ENCODE measurements at places on chromosomes 1 and 21.
A peak's percentile ranks its signal among the peaks of the same experiment; 100 is the strongest.

DNA sequence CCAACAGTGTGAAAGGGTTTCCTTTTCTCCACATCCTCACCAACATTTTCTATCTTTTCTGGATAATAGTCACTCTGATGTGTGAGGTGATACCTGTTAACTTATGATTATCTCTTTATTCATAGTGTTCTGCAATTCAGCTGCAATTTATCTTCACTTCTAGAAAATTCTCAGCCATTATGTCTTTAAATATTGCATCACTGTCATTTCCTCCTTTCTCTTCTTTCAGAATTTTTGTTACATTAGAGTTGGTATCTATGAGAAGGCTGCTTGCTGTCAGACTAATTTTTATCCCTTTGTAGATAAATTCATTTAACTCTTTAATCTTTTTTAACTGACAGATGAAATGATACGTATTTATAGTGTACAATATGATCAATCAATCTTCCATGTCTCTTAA lies 30.5 kb upstream of the ATF3 start:
- no peak for DNase-seq

DNA sequence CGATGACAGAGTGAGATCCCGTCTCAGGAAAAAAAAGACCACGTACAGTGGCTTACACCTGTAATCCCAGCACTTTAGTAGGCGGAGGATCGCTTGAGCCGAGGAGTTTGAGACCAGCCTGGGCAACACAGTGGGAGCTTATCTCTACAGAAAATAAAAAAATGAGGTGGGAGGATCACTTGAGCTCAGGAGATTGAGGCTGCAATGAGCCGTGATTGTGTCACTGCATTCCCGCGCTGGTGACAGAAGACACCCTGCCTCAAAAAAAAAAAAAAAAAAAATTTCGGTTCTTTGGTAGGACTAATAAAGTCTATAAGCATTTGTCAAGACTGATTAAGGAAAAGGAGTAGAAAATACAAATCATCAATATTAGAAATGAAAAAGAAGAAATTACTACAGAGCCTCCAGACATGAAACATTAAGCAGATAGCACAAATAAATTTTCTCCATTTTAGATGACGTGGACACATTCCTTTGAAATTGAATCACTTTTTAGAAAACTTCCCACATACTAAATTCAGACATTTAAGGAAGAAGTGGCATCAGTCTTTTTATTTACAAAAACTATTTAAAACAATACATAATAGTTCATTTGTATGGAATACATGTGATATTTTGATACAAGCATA lies 30.4 kb downstream of the MORC3 start:
- DNase-seq: no peak

- DNase-seq: no peak
Observed at GRCh38 chr1:230300322-230301301, 125.5 kb downstream of the PGBD5 start.

DNA sequence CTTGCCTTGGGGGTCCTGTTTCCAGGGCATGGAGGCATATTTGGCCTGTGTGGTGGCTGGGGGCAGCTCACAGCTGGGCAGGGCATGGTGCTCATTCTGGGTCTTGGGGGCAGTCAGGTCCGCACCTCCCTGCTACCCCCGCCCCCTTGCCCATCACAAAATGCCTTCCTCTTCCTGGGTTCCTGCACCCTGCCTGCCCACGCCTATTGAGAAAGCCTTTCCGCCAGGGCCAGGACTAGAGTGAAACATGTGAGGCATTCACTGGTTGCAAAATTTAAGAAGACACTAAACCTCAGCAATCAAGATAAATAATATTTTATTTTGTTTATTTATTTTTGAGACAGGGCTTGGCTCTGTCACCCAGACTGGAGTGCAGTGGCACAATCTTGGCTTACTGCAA lies 19.7 kb downstream of the PTAFR start:
- peak; percentile 93 for DNase-seq

- DNase-seq: peak; percentile 83
Observed at GRCh38 chr1:248596615-248597014, 885 bp downstream of the OR2T10 start.

- DNase-seq: no peak
Observed at GRCh38 chr1:91712393-91712792, 173.6 kb downstream of the TGFBR3 start.

DNA sequence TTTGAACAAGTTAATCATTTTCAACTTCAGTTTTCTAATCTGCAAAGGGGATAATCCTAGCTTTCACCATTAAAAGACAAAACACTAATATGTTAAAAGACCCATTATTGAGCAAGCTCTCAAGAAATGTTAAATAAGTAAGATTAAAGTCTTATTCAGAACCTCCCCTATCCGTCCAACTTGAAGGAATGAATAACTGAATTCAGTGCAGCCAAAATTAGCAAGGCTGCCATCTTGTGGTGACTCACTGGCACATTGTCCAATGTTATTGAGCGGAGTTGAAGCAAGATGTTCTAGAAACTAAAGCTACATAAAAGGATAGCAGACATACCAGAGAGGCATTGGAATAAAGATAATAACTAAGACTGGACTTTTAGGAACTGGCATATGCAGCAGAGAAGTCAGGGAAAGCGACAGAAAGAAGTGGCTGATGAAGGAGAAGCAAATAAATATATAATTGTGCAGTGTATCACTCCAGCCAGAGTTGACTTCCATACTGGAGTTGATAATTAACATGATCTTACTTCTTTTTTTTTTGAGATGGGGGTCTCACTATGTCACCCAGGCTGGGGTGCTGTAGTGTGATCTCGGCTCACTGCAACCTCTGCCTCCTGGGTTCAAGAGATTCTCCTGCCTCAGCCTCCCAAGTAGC lies 8.2 kb upstream of the CAP1 start:
- peak; percentile 68 for DNase-seq

- peak; percentile 92 for DNase-seq
Observed at GRCh38 chr1:46036894-46037839, 95.3 kb downstream of the PIK3R3 start.

DNA sequence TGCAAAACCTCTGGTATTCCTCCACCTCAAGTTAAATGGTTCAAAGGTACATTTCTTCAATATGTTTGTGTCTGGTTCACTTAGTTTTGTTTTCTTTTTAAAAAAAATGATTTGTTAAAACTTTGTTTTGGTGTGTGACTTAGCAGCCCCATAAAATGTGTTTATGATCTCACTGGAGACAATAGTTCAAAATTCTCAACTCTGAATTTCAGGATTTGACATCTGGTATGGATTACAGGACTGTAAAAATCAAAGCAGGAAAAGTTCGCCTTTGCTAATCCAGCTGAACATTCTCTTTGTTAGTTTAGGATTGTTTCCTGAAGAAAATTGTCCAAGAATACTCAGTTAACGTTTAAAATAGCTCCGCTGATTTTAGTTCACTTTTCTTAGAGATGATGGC lies 231.7 kb downstream of the HMCN1 start:
- DNase-seq: no peak

- peak; percentile 35 for DNase-seq
Observed at GRCh38 chr1:61337981-61338848, 255.9 kb downstream of the NFIA start.

DNA sequence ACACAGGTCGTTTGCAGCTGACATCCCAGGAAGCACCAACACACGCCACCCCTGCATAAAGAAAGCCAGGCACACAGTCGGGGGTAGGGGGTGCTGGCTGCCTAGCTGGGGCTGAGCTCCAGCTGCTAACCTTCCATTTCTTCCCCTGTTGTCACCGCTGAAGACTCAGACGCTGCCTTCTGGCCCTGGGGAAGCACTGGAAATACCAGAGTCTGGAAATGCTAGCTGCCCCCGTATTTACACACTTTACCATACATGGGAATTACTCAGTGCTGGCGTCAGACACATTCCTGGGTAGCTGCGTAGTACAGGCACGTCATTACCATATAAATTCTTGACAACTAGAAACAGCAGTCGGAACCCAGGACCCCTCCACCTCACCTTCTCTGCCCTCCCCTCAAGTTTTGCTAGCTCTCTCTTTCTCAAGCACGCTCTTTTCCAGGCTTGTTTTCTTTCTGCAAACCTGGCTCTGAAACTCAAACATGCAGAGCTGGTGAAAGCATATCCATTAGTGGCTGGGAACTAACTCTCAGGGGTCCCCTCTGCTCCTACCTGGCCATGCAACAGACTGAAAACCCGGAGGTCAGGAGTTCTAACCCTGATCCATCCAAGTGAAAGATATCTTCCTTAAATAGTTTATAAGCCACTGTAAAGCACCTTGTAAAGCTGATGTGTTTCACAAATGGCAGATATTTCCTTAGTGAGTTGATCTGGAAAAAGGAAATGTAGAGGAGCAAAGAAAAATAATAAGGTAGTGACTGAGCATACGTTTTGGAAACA lies 3.3 kb downstream of the CSRP1 start:
- no peak for DNase-seq

Data from suppressor macrophage (primary cell).